Stimulated activated CD4-positive, alpha-beta T cell treated with anti-CD3 and anti-CD28 coated beads, Interleukin-1b, Interleukin-23, amount 100 ng/mL, for 4 hours (primary cell): ENCODE measurements at places on chromosomes 1 and 21.

- no peak for DNase-seq
These were observed 399.6 kb downstream of the TBX15 start for GRCh38 chr1:118588566-118588965.

GRCh38 chr1:202106340-202107254, 16.1 kb upstream of the GPR37L1 start:
- no peak for DNase-seq

GRCh38 chr1:20361401-20361800, 70.7 kb downstream of the VWA5B1 start:
- DNase-seq, result no peak

DNA sequence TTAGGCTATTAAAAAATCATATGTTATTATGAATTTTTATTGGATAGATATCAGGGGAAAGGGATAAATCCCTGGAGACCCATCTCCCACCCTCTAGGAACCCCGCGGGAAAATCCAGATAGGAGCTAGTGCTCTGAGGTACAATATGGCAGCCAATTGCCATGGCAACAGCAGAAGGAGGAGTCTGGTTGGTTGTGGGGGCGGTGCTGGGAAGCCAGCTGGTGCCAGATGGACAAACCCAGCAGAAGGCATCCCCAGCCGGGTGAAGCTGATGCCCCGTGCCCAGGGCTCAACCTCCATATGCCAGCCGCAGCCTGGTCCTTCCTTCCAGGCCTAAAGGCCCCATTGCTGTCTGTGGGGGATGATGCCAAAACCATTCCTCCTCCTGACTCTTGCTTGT, 38.3 kb downstream of the RHBG start:
- no peak for DNase-seq

DNA sequence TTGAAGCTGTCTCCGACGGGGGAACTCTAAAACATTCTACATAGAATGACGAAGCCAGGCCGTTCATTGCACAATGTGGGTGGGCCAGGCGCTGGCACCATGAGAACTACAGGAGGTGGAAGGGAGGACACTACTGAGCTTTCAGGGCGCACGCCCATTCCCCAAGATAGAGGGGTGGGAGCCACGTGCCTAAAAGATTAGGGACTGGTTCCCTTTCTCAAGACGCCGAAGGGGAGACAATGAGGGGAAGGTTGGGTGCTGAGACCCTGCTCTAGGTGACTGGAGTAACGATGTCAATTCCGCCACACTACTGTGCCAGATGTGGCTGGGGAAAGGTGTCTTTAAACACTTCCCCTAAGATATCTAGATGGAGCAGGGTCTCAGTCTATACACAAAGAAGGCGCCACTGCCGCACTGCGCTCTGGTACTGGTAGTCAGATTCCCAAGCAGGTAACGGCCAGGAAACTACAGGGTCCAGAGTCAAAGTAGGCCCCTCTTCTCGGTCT, 782 bp downstream of the CSDE1 start:
- no peak for DNase-seq

- DNase-seq, result no peak
These were observed 289.1 kb upstream of the PKN2 start for GRCh38 chr1:88394958-88395357.

- peak; percentile 0 for DNase-seq
These were observed 951 bp downstream of the SYDE2 start for GRCh38 chr1:85199667-85200462.

- no peak for DNase-seq
These were observed 36.0 kb downstream of the ELK4 start for GRCh38 chr1:205595861-205596260.

GRCh38 chr1:226337276-226337875, 28.4 kb upstream of the LIN9 start:
- DNase-seq, result no peak

GRCh38 chr1:26181586-26182382, 4.5 kb downstream of the CNKSR1 start:
- no peak for DNase-seq

GRCh38 chr1:163459539-163459938, 137.8 kb downstream of the NUF2 start:
- DNase-seq, result no peak

- no peak for DNase-seq
These were observed 132.1 kb downstream of the RPS6KC1 start for GRCh38 chr1:213183036-213183672.

- DNase-seq, result no peak
These were observed 9.1 kb downstream of the AMPD2 start for GRCh38 chr1:109628540-109629321.

DNA sequence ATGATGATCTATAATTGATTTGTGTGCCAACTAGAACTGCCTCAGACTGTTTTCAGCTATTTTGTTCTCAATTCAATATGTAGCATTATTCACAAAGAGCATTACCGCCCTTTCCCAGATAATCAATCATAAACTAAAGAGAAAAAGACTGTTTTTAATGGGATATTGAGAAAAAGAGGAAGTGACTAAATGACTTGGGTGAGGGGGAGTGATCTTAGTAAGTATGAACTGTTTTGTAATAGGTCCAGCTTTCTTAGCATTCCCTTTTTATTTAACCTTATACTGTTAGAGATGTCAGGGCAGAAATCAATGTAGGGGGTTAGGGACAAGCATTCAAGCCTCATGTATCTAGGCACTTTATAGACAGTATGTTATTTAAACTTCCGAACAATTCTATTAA, 157.8 kb upstream of the DPYD start:
- no peak for DNase-seq

DNA sequence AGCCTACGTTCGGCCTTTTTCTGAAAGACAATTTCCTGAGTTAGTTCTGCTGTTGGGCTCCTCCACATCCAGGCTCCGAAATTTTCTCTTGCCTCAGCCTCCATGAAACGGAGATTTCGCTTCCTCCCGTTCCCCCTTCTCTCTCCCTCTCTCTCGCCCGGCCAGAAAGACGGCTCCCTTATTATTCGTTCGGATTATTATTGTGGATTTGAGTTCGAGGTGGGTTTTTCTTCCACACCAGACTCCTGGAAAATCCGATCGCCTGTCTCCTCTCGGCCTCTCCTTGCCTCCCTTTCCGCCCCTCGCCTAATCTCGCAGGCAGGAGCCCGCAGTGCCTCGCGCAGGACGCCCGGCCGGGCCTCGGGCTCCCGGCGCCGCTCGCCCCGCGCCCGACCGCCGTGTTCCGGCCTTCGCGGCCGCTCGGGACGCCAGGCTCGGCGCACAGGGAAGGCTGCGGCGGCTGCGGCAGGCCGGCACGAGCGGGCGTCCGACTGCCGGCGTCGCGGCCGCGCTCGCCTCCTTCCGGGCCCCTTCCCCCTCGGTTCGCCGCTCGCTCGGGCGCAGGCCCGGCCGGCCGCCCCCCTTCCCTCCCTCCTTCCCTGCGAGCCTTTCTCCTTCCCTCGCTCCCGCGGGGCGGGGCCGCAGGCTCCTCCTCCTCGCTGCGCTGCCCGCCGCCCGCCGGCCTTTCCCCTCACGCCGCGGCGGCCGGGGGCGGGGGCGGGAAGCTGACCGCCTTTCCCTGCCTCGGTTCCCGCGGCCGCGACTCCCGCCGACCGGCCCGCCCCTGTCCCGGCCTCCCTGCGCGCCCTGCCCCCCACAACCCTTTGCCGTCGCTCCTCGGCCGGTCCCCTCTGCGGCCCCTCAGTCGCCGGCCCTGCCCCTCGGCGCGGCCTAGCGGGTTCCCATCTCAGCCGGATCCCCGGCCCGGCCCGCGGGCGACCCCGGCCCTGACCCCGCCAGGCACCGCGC, at the start of gene ARHGEF11:
Gene ARHGEF11 (minus strand): TSS at position 493 of the 969 bp plus-strand sequence. CDS start 1,412 bp downstream, outside the sequence.
- DNase-seq, result peak; percentile 20

- no peak for DNase-seq
These were observed 5.2 kb downstream of the NPPA start for GRCh38 chr1:11842154-11843041.

- DNase-seq, result no peak
These were observed 23.2 kb upstream of the CACYBP start for GRCh38 chr1:174976436-174977108.

- no peak for DNase-seq
These were observed 156.4 kb upstream of the B3GALT2 start for GRCh38 chr1:193342811-193343210.

DNA sequence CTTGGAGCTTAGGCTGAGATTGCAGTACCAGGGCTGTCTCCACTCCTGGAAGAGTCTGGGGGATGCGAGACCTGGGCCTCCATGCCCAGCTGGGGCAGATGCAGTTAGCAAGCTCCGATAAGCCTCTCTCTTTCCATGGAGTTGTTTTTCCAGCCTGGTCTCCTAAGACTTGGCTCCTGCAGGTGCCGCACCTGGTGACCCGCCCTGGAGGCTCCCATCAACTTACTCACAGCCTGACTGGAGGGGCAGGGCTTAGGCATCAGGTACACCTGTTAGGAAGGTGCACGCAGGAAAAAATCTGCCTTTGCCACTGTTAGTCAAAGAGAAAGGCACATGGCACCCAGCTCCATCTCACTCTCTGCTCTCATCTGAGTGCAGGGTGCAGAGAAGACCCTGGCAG, 198.1 kb upstream of the TMEM51 start:
- no peak for DNase-seq

DNA sequence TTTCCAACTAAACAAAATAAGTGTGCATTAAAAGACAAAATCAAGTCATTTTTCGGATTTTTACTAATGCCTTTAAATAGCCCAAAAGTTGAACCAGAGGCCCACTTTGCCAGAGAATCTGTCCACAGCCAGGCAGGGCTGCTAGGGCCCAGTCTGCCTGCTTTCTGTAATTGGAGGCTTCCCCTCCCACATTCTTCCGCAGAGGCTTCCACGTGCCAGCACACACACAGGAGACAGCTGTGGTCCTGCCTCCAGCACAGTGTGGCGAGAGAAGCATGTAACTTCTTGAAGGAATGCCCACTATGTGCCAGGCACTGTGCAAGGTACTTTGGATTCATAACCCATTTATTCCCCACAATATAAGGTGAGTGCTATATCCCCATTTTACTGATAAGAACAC, 11.3 kb upstream of the PDZK1IP1 start:
- DNase-seq, result no peak

DNA sequence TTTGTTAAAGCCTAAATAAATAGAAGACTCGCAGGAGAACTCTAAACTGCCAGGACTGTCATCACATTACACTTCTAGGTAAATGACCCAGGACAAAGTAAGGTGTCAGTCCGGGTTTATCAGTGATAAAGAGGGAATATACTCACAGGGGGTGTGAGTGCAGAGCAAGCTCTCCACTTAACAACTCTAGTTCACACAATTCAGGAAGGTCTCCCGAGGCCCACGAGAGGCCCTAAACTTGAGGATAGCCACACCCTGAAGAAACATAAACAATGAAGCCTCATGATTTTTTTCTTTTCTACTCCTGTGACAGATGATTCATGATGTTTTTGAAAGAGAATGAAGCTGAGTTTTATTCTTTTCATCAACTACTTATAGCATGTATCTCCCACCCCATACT, 65.6 kb upstream of the EXO1 start:
- DNase-seq, result no peak

- no peak for DNase-seq
These were observed 2.0 kb downstream of the SCMH1 start for GRCh38 chr1:41239988-41240610.

GRCh38 chr1:154940651-154941194, 4.2 kb upstream of the PMVK start:
- DNase-seq, result no peak

DNA sequence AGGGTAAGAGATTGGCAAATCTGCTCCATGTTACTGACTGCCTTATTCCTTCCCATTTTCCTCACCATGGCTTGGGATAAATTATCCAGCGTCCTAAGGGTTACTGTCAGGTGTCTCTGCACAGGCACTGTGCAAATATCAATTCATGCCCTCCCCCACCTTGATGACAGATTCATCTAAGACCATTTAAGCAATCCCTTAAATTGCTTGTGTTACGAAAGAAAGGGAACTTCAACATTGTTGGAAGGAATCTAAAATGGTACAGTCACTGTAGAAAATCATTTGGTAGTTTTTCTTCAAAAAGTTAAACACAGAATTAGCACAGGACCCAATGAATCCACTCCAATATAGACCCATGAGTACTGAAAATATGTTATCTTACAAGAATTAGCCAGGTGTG, 17.6 kb upstream of the MTARC2 start:
- no peak for DNase-seq

DNA sequence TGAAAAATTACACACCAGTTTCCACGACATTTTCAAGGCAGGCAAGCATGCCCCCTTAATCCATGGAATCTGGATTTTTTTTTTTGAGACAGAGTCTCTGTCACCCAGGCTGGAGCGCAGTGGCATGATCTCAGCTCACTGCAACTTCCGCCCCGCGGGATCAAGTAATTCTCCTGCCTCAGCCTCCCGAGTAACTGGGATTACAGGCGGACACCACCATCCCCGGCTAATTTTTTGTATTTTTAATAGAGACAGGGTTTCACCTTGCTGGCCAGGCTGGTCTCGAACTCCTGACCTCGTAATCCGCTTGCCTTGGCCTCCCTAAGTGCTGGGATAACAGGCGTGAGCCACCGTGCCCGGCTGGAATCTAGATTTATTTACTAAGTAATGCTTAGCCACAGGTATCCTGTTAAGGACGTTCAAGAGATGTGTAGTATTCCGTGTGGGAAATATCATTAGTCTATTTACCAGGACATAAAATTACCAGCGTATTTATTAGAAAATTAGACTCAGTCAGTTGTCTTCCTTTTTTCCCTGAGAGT, 2.5 kb downstream of the IFI44 start:
- DNase-seq, result no peak

DNA sequence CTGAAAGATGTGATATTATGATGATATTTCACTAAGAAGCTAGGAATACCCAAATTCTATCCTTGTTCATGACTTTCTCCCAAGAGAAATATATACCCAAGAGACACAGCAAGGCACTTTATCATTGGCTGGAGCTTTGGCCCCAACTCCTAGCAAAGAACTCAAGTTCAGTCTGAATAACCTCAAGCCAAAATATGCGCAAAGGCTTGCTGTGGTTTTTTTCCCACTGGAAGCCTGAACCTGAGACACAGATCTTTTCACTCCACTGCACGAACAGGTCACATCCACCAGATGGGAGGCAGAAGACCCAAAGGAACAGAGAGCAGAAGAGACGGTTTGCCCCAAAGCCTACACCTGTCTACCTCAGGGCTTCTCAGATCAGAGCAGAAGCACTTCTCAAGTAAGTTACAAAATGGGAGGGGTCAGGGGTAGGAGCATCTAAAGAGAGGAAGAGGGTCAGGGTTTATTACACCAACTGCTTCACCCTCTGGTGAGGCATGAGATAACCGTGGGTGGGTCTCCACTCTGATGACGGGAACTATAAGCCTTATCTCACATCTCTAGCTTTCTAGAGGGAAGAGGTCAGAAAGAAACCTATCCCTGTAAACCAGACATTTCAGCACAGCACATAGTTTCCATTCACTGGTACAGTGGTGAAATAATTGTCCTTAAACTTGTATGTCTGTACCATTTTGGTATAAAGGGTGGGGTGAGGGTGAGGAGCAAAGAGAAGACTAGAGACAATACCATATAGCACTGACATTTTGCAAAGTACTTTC, 17.1 kb upstream of the CDC42BPA start:
- DNase-seq, result no peak

DNA sequence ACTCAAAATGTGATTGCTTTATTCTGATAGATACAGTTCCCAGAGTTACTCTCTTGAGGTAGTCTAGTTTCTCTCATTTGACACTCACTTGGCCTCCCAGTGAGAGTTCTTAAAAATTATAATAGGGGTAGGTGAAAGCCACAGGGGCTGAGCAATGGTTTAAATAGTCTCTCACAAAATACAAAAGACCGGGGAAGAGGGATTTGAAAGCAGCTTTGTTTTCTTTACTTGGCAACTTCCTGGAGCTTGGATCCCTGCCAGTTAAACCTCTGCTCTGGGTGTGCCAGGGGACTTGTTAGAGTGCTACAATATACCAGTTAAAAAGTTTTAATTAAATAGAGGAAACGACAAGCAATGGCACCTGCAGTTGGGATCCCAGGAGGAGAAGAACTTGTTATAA, 31.7 kb downstream of the OR13G1 start:
- no peak for DNase-seq
